ENCODE measurements at places on chromosomes 2 and 18. TPM values are rescaled to one million over a fixed set of nuclear protein-coding genes. Genes with fewer than 3 reads are reported as not detected.

GRCh38 chr2:109528811-109529501 lies 84.8 kb downstream of the SEPTIN10 start:
- no peak overlapping the region for H3K4me3 ChIP-seq
- no peaks in the 10 kb centered on the region for H3K27me3 ChIP-seq
- H3K36me3 ChIP-seq = no peaks in the 10 kb centered on the region
- H3K4me1 ChIP-seq = no peaks in the 10 kb centered on the region
- DNase-seq = no peak

GRCh38 chr18:4351005-4351404 lies 104.1 kb downstream of the DLGAP1 start:
- DNase-seq = no peak
- no peak overlapping the region for H3K4me3 ChIP-seq
- no peak overlapping the region for H3K27ac ChIP-seq
- H3K27me3 ChIP-seq = no peaks in the 10 kb centered on the region

DNA sequence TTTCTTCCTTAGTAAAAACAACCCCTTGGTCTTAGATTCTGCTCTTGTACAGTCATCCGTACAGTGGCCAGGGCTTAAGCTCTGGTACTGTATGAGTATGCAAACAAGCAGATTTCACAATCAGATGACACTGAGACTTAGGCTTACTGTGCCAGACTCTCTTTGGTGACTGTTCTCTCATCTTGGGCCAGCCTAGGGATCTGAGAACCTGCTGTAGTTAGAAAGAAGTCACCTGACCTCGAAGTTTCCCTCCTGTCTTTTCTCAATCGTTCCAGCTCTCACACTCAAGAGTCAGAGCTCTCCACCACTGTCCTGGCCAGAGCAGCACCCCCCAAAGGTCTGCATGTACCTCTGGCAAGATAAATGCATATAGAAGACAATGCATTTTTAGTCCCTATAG lies 63.2 kb downstream of the ZEB2 start:
- no peak overlapping the region for H3K4me3 ChIP-seq
- no peak for DNase-seq
- peak overlapping the region; percentile 61 for H3K27ac ChIP-seq
- H3K27me3 ChIP-seq = peaks cover 7% of the 10 kb centered on the region

GRCh38 chr2:239289545-239289944 lies 111.3 kb downstream of the HDAC4 start:
- DNase-seq = no peak
- no peak overlapping the region for H3K4me3 ChIP-seq
- no peak overlapping the region for H3K27ac ChIP-seq
- H3K4me1 ChIP-seq = peaks cover 22% of the 10 kb centered on the region
- H3K27me3 ChIP-seq = no peaks in the 10 kb centered on the region

DNA sequence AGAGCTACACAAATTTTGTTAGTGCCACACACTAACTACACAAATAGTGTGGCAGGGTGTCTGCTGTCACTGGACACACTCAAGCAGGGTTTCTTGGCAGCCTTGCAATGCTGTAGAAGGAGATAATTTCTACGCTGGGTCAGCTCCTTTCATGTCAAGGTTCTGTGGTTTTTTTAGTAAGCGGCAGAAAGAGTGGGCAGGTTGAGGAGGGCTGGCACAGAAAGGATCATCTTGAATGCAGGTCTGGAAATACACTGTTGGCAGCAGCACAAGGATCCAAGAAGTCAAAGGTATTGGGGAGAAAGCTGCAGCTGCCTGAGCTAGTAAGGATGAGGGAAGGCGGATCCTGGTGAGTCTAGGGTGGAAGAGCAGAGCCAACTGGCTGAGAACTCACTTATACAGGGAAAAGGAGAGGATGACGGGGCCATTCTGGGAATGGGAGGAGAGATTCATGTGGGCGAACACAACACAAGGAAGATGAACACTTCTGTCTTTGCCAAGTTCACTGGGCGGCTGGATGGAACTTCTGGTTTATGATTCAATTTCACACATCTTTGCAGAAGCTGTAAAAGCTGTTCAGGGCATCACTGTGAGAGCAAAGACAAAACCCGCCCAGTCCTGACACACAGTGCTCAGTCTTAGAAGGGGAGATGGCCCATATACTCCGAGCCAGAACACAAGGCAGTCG lies 16.9 kb upstream of the CYRIA start:
- no peak overlapping the region for H3K4me3 ChIP-seq
- H3K27me3 ChIP-seq = no peaks in the 10 kb centered on the region
- H3K36me3 ChIP-seq = no peaks in the 10 kb centered on the region
- no peak for DNase-seq
- H3K4me1 ChIP-seq = no peaks in the 10 kb centered on the region

GRCh38 chr2:23760736-23761135 lies 166.2 kb downstream of the ATAD2B start:
- H3K4me3 ChIP-seq = no peak overlapping the region
- H3K4me1 ChIP-seq = no peaks in the 10 kb centered on the region
- H3K27ac ChIP-seq = no peak overlapping the region
- H3K36me3 ChIP-seq = peaks cover 11% of the 10 kb centered on the region
- DNase-seq = no peak

CHRNG gene
- total RNA-seq = not detected

OR6B2 gene
- total RNA-seq = not detected

HOXD10 gene
- not detected for total RNA-seq

SIGLEC15 gene
- 0.42 TPM for total RNA-seq

APOB gene
- total RNA-seq = 2,949 TPM

SOS1 gene
- 16.4 TPM for total RNA-seq

NXPH2 gene
- not detected for total RNA-seq
